ENCODE measurements at places on chromosomes 3 and 15.

- no peak for DNase-seq
Measured at GRCh38 chr15:52104532-52105004, 8.0 kb downstream of the BCL2L10 start.

- DNase-seq: no peak
Measured at GRCh38 chr3:37912052-37912733, 50.5 kb downstream of the CTDSPL start.

DNA sequence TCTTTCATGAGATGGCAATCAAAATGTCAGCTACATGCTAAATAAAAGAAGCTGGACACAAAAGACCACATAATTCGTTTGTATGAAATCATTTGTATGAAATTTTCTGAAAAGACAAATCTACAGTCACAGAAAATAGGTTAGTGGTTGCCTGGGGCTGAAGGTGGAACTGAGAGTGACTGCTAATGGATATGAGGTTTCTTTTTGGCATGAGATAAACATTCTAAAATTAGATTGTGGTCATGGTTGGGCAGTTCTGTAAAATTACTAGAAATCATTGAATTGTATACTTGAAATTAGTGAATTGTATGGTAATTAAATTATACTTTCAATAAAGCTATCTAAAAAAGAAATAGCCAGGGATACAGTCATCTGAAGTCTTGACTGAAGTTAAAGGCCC is 2.7 kb upstream of the DMXL2 start:
- no peak for DNase-seq

DNA sequence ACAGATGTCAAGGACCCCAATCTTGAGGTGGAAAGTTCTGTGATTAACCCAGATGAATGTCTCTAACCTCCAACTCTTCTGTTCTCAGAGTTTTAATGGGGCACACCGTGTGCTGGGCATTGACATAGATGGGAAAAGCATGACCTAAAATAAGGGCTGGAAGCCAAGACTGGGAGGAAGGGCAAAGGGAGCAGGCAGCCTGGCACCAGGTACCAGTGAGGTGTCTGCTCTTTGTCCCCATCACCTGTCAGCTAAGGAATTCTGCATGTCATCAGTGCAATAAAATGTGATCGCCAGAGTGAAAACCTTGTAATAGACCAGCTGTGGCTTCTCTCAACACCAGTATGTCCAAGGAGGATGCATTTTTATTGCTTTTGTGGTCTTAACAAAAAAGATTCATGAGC is 143.5 kb upstream of the TPM1 start:
- no peak for DNase-seq

DNA sequence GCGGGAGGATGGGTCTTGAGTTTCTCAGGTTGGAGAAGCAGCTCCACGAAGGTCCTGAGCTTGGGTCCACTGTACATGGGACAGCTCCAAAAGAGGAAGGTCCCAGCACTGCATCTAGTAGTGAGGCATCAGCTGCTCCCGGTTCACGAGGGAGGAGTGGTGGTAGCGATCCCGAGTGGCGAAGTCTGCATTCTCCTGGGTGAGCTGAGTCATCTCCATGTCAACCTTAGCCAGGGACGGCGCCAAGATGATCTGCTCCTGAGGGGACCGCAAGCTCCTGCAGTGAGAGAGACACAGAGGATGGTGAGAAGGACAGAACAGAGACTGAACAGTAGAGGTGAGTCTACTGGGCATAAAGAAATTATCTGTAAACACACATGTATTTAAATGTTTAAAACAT is 28.0 kb upstream of the HEG1 start:
- no peak for DNase-seq

- no peak for DNase-seq
Measured at GRCh38 chr15:67144609-67145311, 79.4 kb downstream of the SMAD3 start.

DNA sequence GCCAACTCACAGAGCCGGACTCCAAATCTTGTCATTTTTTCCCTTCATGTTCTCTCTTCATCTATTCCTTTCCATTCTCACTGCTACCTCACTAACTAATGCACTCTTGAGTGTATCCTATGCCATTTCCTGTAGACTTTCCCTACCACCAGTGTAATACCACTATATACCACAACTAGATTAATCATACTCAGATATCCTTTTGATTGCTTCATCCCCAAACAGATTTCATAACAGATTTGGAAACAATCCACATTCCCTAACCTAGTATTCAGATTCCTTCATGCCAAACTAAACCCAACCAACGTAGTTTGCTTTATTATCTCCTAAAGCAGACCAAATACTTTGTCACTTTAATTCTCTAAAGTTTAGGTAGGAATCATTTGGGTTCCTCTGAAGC is 2.6 kb upstream of the PLOD2 start:
- DNase-seq: no peak

- no peak for DNase-seq
Measured at GRCh38 chr15:38533416-38533915, 31.1 kb downstream of the RASGRP1 start.

- no peak for DNase-seq
Measured at GRCh38 chr3:134799393-134799792, 4.3 kb downstream of the EPHB1 start.

DNA sequence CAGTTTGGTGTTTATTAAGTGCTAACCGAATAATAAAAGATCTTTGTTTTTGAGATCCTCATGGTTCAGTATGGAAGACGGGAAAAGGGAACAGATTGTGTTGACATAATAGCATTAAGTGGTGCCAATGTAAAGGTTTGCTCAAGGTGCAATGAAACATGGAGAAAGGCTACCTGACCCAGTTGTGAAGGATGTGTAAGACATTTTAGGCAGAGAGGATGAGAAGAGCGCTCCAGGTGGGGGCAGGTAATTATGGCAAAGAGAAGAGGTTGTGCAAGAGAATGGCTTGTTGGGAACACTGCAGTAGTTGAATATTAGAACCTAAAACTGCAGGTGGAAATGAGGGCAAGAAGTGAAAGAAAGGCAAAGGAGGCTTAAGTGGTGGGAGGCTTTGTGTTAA is 140.8 kb downstream of the DIPK2A start:
- no peak for DNase-seq

- no peak for DNase-seq
Measured at GRCh38 chr15:83654379-83655236, 685 bp downstream of the ADAMTSL3 start.

DNA sequence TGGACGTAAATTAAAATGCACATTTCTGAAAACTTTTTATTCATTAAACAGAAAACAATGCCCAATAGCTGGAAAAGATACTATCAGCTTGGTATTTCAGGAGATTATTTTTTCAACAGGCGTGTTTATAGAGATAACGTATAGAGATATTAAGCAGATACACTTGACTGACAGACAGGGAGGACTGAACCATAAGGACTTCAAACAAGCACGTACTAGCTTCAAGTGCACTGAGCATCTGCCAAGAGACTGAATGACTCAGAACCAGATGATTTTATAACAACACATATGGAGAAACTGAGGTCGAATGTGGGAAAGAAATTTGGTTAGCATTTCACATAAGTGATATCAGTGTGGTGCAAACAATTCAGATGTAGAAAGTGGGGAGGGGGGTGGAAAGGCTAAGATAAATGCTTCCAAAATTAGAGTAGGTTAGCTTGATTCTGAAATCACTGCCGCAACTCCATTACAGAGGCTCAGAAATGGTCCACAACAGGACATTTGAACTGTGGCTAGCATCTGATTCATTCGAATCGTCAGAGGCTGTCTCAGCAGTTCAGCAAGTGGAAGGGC is 103.5 kb downstream of the SEMA6D start:
- no peak for DNase-seq

GRCh38 chr15:74785194-74786032 is 3.5 kb downstream of the CSK start:
- DNase-seq: no peak

GRCh38 chr3:187753516-187753915 is 8.2 kb upstream of the BCL6 start:
- DNase-seq: no peak

DNA sequence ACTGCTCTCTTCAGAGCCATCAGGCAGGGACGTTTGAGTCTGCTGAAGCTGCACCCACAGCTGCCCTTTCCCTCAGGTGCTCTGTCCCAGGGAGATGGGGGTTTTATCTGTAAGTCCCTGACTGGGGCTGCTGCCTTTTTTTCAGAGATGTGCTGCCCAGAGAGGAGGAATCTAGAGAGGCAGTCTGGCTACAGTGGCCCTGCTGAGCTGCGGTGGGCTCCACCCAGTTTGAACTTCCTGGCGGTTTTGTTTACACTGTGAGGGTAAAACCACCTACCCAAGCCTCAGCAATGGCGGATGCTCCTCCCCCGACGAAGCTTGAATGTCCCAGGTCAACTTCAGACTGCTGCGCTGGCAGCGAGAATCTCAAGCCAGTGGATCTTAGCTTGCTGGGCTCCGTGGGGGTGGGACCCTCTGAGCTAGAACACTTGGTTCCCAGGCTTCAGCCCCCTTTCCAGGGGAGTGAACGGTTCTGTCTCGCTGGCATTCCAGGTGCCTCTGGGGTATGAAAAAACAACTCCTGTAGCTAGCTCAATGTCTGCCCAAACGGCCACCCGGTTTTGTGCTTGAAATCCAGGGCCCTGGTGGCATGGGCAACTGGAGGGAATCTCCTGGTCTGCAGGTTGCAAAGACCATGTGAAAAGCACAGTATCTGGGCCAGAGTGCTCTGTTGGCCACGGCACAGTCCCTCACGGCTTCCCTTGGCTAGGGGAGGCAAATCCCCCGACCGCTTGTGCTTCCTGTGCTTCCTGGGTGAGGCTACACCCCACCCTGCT is 21.1 kb upstream of the ST6GAL1 start:
- peak; percentile 55 for DNase-seq

DNA sequence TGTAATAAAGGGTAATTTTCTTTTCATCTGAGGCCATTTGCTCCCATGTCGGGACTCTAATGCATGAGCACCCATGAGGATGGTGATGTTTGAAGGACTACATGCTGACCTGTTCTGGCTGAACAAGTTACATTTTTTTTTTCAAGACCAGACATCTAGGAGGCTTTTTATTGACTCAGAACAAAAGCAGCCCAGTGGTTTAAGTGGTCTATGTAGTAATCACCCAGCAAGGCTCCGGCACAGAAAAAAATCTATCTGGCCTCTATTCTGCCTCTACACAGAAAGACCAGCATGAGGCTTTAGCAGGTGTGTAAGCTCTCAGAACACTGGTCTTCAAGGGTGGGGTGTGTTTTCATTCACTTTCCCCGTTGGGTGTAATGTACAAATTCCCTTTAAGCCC is 95.1 kb upstream of the ZBED2 start:
- no peak for DNase-seq

DNA sequence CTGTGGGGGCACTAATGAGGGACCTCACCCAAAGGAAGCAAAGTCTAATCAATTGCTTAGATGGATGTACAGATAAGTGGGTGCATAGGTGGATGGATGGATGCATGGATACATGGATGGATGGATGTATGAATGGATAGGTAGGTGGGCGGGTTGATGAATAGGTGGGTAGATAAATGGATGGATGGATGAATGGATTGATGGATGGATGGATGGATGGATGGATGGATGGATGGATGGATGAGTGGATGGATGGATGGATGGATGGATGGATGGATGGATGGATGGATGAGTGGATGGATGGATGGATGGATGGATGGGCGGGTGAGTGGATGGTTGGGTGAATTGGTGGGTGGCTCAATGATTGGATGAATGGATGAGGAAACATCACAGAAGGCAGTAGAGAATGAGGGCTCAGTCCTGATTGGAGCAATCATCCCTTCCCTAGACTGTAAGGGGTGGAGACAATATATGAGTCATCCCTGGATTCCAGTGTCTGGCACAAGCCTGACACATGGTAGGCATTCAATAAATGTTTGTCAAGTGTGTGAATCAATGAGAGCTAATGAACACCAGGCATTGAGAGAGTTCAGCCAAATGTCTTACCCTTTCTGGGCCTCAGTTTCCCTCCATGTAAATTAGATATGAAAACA is 40.4 kb upstream of the PXYLP1 start:
- no peak for DNase-seq

DNA sequence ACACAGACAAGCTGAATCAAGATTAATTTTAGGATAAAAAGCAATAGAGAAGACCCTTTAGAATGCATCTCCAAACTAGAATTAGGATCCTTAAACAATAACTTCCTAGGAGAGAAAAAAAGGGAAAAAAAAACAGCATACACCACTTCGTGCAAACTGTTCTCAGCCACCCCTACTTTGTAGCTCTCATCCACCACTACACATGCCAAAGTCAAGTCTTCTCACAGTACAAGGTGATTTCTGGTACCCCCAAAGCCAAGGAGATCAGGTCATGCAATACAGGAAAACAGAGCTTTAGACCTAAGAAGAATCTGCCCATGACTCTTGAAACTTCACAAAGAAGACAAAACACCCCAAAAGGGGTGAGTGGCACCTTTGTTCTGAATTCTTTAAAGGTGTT is 166.9 kb downstream of the SUCNR1 start:
- no peak for DNase-seq

DNA sequence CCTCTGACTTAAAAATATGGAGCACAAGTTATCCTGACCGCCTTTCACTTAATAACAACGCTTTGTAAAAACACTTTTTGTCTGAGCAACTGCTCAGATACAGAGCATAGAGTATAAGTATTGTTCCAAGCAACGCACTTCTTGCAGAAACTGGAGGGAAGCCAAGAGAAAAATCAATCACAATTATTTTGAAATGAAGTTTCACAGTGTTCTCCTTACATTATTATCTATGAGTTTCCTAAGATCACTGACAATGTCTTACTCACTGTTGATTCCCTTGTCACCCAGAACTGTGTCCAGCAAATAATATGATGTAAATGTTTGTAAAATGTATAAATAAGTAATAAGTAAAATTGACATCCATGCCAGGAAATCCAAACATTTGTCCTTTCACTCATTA is 184.6 kb upstream of the GPR149 start:
- DNase-seq: no peak

DNA sequence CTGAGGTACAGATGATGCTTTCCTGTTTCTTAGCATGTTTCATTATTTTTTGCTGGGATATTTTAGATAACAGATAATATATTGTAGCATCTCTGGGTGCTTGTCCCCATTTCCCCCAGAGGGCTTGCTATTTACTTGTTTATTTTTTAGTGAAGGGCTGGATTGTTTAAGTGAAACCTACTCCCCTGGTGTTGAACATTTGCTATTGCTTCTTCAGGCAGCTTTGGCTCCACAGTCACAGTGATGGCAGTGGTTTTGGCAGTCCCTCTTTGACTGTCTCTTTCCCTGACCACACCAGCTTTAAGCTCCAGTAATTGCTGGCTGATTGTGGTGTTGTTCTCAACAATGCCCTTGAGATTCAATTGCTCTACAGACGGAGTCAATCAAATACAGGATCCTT is 128.9 kb downstream of the KLF13 start:
- DNase-seq: no peak

DNA sequence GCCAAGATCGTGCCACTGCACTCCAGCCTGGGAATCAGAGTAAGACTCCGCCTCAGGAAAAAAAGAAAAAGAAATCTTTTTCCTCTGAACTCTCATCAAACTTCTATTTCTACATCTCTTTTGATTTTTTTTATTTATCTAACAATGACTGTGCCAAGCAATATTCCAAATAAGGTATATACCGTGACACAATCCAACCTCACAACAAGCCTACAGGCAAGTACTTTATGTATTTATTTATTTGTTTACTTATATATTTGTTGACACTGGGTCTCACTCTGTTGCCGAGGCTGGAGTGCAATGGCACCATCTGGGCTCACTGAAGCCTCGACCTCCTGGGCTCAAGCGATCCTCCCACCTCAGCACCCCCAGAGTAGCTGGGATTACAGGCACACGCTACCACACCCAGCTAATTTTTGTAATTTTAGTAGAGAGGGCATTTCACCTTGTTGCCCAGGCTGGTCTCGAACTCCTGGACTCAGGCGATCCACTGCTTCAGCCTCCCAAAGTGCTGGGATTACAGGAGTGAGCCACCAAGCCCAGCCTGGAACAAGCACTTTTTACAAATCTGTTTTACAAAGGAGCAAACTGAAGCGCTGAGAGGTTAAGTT is 94.9 kb upstream of the CHD2 start:
- no peak for DNase-seq

GRCh38 chr3:24385012-24385615 is 109.5 kb downstream of the THRB start:
- DNase-seq: no peak

Data from activated T-cell treated with anti-CD3 and anti-CD28 coated beads for 24 hours (primary cell).